Urinary bladder (tissue), 4 donors: ENCODE measurements at places on chromosomes 11 and 22. TPM values are rescaled to one million over a fixed set of nuclear protein-coding genes. Genes with fewer than 3 reads are reported as not detected.

DNA sequence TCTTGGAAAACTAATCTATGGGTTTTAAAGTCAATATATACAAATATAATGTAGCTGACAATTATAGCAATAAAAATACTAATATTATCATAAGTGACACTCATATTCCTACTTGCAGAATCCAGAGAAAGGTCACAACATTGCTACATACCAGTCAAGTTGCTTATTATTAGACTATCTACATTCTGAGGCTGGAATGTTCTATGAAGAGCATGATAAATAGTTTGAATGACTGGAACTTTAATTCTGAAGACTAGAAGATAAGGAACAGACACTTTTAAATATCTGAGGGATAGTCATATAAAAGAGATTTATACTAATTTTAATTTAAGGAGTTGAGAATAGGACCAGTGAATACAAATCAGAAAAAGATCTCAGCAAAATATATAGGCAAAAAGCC is 146.0 kb downstream of the GUCY1A2 start:
- no peak for DNase-seq

DNA sequence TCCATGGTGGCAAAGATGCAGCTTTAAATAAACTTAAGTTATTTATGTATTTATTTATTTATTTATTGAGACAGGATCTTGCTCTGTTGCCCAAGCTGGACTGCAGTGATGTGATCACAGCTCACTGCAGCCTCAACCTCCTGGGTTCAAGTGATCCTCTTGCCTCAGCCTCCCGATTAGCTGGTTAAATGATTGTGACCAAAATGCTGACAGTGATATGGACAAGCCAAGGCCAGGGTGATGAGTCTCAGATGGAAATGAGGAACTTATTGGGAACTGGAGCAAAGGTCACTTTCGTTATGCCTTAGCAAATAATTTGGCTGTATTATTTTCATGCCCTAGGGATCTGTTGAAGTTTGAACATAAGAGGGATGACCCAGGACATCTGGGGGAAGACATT is 9.3 kb upstream of the LRP5 start:
- DNase-seq: no peak

DNA sequence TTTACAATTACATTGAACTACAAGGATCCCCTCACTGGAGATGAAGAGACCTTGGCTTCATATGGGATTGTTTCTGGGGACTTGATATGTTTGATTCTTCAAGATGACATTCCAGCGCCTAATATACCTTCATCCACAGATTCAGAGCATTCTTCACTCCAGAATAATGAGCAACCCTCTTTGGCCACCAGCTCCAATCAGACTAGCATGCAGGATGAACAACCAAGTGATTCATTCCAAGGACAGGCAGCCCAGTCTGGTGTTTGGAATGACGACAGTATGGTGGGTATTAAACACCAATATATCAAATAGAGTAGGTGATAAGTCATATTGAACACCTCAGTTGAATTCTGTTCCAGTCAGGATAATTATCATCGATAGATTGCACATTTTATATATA is 4.4 kb downstream of the FBXO7 start:
- no peak for DNase-seq

- no peak for DNase-seq
Measured at GRCh38 chr11:45109400-45109799, 37.0 kb upstream of the PRDM11 start.

DNA sequence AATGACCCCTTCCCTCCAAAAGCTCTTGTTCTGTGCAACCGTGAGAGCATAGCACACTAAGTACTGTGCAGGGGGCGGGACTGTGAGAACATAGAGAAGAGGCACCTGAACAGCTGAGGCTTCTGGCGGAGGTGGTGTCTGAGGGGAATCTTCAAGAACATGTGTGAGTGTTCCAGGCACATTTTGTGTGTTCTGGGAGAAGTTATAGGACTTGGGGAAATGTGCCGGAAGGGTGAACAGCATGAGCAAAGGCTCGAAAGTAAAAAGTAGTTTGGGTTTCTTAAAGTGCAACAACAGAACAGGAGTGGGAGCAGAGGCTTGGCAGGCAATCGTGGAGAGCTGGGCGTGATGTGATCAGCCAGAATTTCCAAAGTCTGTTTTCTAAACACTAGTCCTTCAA is 12.4 kb upstream of the SYN3 start:
- DNase-seq: no peak

DNA sequence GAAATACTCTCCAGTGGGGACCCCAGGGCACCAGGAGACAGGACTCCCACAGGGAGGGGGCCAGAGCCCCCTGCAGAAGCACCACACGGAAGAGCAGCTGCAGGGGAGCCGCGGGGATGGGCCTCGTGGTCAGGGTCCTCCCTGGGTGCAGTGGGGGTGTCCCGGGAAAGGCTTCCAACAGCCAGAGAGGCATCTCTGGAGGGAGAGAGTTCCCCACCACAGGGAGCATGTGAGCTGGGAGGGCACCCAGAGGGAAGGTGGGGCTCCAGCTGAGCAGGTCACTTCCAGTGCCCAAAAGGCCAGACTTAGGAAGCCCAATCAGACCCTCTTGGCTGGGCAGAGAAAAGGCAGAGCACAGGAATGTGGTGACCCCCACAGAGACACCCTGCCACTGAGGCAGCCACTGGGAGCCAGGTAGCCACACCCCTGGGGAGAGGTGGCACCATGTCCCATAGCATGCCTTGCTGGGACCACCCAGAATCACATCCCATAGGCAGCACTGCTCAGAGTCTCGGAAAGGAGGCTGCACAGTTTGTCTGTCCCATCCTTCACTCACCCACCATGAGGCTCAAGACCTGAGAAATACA is 49.9 kb upstream of the LMO1 start:
- DNase-seq: no peak

DNA sequence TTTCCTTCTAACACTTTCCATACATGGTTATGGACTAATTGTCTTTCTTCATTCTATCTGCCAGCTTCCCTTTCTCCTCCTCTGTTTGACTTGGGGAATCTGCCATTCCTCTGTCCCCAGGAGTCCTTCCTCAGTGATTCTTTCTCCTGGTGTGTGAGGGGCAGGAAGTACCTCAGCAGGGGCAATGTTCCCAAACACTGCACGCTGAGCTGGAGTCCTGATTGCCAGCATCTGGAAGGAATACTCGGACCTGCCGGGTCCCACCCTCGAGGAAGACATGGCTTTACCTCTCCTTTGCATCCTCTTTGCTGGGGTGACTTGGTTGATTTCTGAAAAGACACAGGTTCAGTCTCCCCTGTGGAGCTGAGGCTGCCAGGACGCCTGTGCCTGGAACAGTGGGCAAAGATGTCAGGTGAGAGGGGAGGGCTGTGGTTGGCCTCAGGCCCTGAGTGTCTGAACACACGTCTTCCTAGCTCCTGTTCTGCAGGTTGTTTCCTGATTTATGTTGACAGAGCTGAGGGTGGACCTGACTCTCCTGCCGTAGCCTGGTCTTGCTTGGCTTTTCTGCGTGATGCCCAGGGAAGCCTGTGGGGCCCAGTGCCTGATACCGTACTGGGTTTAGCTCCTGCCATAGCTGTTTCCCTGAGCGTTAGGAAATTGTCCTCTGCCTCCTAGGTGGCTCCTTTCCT is 4.3 kb downstream of the COX8A start:
- DNase-seq: no peak

GRCh38 chr11:86671531-86672006 is 847 bp downstream of the ME3 start:
- DNase-seq: no peak

DNA sequence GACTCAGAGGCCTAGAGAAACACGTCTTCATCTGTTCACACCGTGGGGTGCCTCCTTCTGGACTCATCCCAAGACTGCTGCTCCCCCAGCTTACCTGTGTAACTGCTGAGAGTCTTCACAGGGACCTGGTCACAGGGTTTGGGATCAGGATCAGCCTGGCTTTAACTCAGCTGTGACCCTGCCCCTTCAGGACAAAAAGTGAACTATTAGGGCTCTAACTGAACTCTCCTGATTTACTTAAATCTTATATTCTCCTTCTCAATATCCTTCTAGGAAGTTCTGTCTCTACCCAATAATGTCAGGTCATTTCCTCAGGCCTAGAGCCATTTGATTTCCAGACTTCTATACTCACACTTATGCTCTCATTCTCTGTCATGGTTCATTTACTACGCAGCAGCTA is 108.4 kb downstream of the ZNF280B start:
- DNase-seq: no peak

DNA sequence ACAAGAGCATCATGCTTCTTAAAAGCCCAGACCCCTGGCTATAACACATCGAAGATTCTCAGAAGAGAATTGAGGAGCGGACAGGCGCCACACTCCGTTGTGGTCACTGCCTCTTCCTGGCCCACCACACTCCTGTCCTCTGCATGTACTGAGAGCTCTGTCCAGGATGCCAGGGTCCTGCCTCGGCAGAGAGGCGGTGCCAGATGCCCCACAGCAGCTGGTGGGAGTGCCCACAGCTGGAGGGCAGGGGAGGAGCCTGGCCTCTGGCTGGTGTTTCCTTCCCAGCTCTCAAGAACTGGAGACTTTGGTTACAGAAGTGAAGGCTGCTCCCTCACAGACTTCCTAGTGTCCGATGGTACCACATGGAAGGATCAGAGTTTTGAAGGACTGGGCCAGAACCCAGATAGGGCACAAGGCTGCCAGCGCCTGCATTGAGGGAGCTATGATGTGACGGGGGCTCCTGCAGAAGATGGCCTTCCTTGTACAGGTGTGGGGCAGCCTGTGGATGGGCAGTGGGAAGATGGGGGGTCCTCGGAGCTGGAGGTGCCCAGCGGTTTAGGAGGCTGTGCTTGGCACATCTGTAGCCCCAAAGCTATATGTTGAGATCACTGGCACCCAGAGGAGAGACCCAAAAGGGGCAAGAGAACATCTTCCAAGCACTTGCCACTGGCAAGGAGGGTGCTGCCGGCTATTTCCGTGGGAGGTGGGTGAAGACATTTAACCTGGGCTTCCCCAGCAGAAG is 19.4 kb downstream of the RSPH14 start:
- DNase-seq: no peak

DNA sequence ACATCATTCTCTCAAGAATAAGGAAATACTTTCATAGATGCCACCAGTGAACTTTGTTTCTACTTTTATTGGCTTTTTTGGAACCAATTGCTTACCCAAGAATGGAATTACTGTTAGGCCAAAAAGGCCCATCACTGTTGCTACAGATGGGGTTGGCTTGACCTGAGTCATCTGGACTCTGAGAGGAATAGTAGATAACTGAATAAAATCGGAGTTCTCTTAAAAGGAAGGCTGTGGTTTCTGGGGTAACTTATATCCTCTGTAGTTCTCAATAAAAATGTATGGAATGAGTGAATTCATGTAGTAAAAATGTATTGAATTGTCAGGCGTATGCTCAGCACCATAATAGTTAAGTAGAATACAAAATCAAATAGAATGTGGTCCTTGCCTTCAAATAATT is 56.6 kb downstream of the ARHGEF12 start:
- DNase-seq: no peak

- DNase-seq: no peak
Measured at GRCh38 chr11:107453594-107454286, 3.9 kb downstream of the CWF19L2 start.

- no peak for DNase-seq
Measured at GRCh38 chr22:20196094-20196842, 45.4 kb upstream of the CCDC188 start.

DNA sequence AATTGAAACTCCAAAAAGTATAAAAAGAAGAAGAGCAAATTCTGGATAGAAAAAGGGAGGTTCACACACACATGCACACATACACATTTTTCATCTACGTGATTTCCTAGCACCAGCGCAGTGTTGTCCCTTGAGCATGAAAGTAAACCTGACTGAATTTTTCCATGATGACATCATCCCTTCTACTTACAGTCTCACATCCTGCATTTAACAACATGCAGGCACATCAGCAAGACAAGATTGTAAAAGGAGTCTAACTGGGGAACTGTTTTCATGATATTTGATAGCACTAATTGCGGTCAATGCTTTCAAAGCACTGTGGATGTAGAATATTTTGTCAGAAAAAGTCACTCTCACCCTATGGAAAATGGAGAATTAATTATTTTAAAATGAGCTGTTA is 36.6 kb downstream of the GAS2 start:
- peak; percentile 71 for DNase-seq

GRCh38 chr11:106827687-106828086 is 190.6 kb downstream of the GUCY1A2 start:
- no peak for DNase-seq

- DNase-seq: no peak
Measured at GRCh38 chr11:125257751-125258150, 93.2 kb downstream of the PKNOX2 start.

GRCh38 chr11:120256779-120257178 is 16.8 kb downstream of the POU2F3 start:
- DNase-seq: no peak

DNA sequence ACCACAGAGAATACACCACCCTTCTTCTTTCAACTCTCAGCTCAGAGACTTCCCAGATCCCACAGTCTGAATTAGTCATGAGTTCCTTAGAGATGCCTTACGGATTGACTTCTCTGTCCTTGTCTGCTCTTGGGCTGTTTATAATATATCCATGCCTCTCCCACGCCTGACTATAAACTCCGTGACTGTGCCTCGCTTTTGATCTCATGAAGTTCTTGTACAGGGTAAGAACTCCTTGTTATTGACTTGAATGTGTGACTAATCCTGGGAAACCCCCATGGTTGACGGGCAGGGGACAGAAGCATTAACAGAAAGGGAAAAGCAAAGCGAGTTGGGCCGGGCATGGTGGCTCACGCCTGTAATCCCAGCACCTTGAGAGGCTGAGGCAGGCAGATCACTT is 62.4 kb upstream of the POU2AF1 start:
- no peak for DNase-seq

DNA sequence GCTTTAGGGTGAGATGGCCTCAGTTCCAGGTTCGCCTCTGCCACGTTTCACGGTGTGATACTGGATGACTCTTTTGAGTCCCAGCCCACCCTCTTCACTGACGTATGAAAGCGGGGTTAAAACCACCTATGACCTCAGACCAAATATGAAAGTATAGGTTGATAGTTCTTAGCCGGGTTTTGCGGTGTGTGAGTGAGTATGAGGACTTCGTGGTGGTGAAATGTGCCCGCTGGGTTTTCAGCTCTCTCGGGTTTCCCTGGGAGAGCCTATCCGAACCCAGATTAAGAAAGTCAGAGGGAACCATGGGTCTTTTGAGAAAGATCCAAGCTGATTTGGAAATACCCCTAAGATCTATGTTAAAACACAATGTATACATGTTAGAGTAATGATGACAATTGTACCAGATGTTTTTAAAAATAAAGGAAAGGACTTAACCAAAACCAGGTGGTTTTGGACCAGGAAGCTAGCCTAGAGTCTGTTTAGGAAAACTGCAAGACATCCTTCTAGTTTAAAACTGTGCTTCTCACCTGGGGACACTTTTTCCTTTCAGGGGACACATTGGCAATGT is 25.8 kb upstream of the ST3GAL4 start:
- DNase-seq: no peak

GRCh38 chr11:117075186-117075585 is 23.0 kb downstream of the SIK3 start:
- no peak for DNase-seq

- no peak for DNase-seq
Measured at GRCh38 chr11:41970681-41971080, 511.2 kb upstream of the LRRC4C start.

F2 gene
- total RNA-seq: not detected

SCUBE2 gene
- total RNA-seq: 121 TPM

GGTLC2 gene
- not detected for total RNA-seq

SPI1 gene
- total RNA-seq: 5.2 TPM

MB gene
- total RNA-seq: 12.5 TPM

UBQLN3 gene
- 0.58 TPM for total RNA-seq

SLN gene
- total RNA-seq: 28.1 TPM

ALX4 gene
- total RNA-seq: 1.5 TPM

PRG3 gene
- total RNA-seq: not detected

TNNT3 gene
- 61.6 TPM for total RNA-seq

OR5AR1 gene
- not detected for total RNA-seq

FOLR3 gene
- total RNA-seq: not detected

CACNA1I gene
- total RNA-seq: 0.11 TPM
